ENCODE measurements at places on chromosomes 7 and 10.

- DNase-seq: no peak
Measured at GRCh38 chr10:67221939-67222494, 296.2 kb downstream of the LRRTM3 start.

GRCh38 chr10:29908962-29909361 lies 150.4 kb downstream of the JCAD start:
- no peak for DNase-seq

GRCh38 chr10:30368065-30368718 lies 19.1 kb upstream of the MTPAP start:
- no peak for DNase-seq

- no peak for DNase-seq
Measured at GRCh38 chr10:123517426-123517825, 148.7 kb upstream of the GPR26 start.

DNA sequence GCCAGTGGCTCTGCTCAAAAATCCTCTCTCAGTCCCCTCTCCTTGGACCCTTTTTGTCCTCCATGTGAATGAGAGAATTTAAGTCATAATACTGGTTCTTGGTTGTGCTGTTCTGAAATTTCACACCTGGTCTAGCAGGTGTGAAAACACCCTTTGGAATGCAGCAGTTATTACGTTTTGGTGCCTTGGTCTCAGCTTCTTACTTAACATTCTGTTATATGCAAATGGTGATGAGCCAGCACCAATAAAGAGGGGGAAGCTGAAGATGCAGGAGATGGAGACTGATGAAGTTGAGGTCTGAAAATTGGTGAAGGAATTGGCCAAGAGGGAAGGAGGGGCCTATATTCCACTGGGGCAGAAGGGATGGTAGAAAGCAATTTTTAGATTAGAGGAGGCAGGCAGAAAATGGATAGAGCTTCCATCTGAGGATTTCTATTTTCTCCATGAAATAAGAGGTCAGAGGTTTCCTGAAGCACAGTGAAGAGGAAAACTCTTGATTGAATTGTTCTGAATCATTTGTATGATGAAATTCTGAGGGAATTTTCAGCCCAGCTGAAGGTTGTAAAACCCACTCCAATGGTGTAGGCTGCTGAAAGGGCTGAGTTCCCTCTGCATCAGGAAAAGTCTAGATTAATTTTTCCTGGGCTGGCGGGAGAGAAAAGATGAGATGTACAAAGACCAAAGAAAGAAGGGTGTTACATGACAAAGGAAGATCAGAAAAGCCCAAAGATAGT lies 94.0 kb upstream of the FAM180A start:
- DNase-seq: no peak

- no peak for DNase-seq
Measured at GRCh38 chr7:123633553-123633952, 22.1 kb upstream of the LMOD2 start.

GRCh38 chr7:80999100-80999499 lies 80.2 kb upstream of the SEMA3C start:
- no peak for DNase-seq

DNA sequence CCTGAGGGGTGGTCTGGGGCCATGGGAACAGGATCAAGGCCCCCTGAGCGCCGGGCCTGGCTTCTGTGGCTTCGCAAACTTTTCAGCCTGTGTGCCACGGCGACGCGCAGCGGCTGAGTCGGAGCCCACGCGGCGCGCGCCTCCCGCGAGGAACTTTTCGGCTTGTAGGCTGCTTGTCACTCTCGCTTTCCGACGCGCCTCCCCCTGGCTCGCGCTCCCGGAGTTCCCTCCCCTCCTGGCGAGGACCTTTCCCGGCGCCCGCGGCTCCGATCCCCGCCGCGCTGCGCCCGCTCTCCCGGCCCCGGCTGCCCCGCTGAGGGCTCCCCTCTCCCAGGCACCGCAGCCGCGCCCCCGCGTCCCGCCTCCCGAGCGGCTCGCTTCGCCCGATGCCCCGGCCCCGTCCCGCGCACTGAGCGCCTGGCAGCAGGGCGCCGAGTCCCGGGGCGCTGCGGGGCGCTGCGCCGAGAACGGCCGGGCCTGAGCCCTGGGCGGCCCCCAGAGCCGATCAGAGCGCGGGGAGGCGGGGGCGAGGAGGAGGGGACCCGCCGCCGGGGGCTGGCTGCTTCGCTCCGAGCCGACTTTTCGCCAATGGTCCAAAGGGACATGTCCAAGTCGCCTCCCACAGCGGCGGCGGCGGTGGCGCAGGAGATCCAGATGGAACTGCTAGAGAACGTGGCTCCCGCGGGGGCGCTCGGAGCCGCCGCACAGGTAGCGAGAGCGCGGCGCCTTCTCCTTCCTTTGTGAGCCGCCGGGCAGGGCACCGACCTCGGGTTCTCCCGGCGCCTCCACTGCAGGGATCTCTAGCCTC lies at the start of gene CACNB2:
CACNB2 (plus strand) TSS at position 276 of the 808 bp plus-strand sequence.
- no peak for DNase-seq

DNA sequence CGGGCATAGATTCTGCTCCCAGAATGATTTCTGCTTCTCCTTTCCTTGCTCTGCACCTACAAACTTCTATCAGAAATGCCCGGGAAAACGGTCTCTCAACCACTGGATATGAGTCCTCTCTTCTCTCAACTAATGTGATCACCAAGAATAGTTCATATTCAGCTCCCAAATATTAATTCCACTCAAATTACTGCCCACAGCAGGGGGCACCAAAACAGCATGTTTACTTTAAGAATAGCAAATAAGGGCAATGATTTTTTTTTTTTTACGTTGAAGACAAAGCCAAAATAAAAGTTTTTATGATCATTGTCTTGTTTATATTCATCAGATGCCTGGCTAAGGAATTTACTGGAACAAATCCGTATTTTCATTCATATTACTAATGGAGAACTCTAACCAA lies 94.9 kb upstream of the PRSS1 start:
- DNase-seq: no peak

- DNase-seq: no peak
Measured at GRCh38 chr7:28643584-28644340, 231.4 kb downstream of the CREB5 start.

DNA sequence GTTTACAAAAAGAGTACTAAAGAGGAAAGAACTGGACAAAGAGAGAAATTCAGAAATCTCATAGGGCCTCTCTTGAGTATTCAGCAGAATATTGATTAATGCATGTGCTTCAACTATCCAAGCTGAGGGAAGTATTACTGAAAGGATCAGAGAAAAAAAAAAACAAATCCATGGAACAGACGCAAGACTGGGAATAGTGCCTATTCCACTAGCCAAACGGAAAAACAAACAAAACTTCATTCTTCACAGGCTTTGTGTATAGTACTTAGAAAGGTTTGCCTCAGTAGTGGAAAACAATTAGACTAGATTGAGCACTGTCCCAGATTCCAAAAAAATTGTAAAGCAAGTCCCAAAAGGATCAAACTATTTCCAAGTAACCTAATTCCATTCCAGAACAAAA lies 106.2 kb downstream of the TFEC start:
- DNase-seq: no peak

DNA sequence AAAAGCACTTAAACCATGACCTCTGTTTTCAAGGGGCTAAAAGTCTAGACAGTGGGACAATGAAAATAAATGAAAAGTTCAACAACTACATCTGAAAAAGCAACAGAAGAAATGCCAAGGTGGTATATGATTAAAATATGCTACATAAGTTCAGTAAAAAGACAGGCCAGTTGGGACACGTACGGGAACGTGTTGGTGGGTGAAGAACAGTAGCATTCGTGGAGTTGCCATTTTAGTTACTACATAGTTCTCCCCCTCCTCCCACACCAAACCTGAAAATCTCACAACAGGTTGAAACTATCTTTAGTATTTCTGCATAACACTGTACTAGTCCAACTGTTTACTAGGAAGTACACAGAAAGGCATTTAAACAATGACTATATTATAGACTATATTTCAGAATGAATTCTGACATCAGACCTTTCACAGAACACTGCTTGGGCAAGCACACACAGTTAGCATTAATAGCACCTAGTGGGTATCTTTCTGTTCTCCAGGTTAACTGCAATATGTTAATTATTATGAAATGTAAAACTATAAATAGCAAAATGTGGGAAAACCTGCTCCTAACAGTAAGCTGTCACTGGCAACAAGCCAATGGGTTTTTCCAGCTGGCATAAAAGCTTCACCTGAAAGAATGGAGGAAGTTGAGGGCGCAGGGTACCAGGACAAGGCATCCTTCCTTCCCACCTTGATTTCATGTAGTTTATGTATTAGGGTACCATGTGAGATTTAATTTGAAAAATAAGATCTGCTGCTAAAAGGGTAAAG lies 135.0 kb downstream of the STRA8 start:
- no peak for DNase-seq

Measured in NCI-H446 treated with DMSO at 0.1 percent for 48 hours (cell line).